Vein endothelial cell (primary cell): ENCODE measurements at places on chromosomes 16 and 17. TPM values are rescaled to one million over a fixed set of nuclear protein-coding genes. Genes with fewer than 3 reads are reported as not detected.

Gene KRTAP9-4
- total RNA-seq = not detected in 2 replicates

Gene SPECC1
- 1.6 and 3.0 TPM in 2 replicates for total RNA-seq

Gene HSD11B2
- total RNA-seq = 0.10 and 0.65 TPM in 2 replicates

Gene SCNN1G
- 0.10 and 0.33 TPM in 2 replicates for total RNA-seq

Gene MYH3
- total RNA-seq = 0.10 and 0.65 TPM in 2 replicates

Gene RSKR
- 4.2 and 8.7 TPM in 2 replicates for total RNA-seq

Gene CPNE7
- 2.1 and 7.8 TPM in 2 replicates for total RNA-seq

Gene AOC2
- 0.65 and 1.9 TPM in 2 replicates for total RNA-seq

Gene RHBDF1
- total RNA-seq = 27.1 and 29.2 TPM in 2 replicates

Gene FBXL16
- total RNA-seq = under 0.01 and 0.29 TPM in 2 replicates

Gene TOB1
- total RNA-seq = 5.6 and 6.2 TPM in 2 replicates

Gene CDH15
- total RNA-seq = 0.33 TPM in 1 of 2 replicates, not detected in the other

Gene USP7
- 66.0 and 67.3 TPM in 2 replicates for total RNA-seq

Gene NOXO1
- 0.33 TPM in 1 of 2 replicates, not detected in the other for total RNA-seq

Gene MIS12
- 12.4 and 14.5 TPM in 2 replicates for total RNA-seq

Gene VAT1L
- total RNA-seq = 1.7 and 2.3 TPM in 2 replicates

Gene TP53TG3
- not detected in 2 replicates for total RNA-seq

Gene CRK
- total RNA-seq = 115 and 140 TPM in 2 replicates

Gene MAP2K6
- 7.5 and 7.8 TPM in 2 replicates for total RNA-seq

Gene HAP1
- under 0.01 and 0.29 TPM in 2 replicates for total RNA-seq

Gene CHST4
- not detected in 2 replicates for total RNA-seq

Gene CCL4L2
- total RNA-seq = not detected in 2 replicates

Gene PRR29
- 0.33 and 0.57 TPM in 2 replicates for total RNA-seq

Gene NPB
- 0.65 TPM in 1 of 2 replicates, not detected in the other for total RNA-seq

Gene KRTAP17-1
- not detected in 2 replicates for total RNA-seq

Gene PYY
- 0.33 TPM in 1 of 2 replicates, not detected in the other for total RNA-seq

Gene KIF19
- 1.3 and 9.6 TPM in 2 replicates for total RNA-seq

Gene BMERB1
- total RNA-seq = 20.3 and 25.7 TPM in 2 replicates

Gene DHRS7C
- total RNA-seq = not detected in 2 replicates

Gene SPATA22
- 0.65 TPM in 1 of 2 replicates, not detected in the other for total RNA-seq

Gene CCL11
- not detected in 2 replicates for total RNA-seq

Gene GRB7
- not detected in 2 replicates for total RNA-seq

Gene MTMR4
- 45.9 and 52.6 TPM in 2 replicates for total RNA-seq
